Fibroblast of mammary gland (primary cell): ENCODE measurements at places on chromosomes 3 and 15.

DNA sequence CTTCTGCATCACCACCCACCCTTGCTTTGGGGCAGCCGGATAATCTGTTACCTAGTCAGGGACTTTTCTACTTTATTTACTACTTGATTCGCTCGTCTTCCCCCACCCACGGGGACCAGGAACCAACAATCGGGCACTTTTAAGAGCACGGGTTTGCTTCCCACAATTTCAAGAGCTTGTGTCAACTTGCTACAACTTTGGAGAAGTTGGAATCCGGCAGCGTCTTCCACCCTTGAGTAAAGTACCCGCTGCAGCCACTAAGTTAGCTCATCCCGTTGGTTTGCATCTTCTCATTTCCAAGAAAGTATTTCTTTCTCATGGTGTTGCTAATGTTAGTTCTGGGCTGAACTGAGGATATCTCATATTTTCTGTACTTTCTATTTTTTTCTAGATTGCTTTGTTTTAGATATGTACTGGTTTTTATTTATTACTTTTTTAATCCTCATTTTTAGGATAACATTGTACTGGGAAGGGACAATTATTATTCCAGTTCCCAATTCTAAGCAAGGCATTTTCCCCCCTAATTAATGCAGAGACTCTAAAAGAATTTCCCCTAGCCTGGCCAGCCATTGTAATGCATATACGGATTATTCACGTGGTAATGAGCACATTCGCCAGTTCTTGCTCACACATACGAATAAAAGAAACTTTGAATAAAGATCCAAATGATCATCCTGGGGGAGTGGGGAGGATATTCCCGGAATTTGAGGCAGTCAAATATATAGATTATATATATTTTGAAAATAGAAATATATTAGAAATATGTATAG, 4.0 kb downstream of the SOX2 start:
- DNase-seq, result no peak

GRCh38 chr15:42728560-42728959, 8.4 kb downstream of the CDAN1 start:
- DNase-seq, result no peak

DNA sequence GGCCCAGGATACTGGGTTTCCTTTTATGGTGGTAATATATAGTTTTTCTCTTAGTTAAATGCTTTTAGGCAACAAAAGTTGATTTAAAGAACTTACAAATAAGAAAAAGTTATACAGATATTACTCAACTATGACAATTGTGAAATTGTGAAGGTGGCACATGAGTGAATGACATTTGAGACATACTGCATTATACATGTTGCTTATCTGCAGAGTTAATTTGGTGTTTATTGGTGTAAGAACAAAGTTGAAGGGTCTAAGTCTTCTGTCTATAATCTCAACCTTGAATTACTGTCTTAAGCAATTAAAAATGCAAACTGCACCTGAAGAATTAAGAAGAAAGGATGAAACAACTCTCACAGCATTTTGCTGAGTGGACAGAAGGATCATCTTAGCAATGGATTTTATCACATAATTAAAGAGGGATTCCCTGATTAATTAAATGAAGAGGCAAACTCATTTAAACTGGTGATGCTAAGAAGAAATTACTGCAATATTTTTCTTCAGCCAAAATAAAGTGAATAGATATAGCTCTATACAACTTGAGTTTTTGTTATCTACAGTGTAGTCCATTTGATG, 298.9 kb upstream of the TGFBR2 start:
- DNase-seq, result no peak

- no peak for DNase-seq
Observed at GRCh38 chr3:112967828-112968227, 7.1 kb downstream of the CD200R1 start.

DNA sequence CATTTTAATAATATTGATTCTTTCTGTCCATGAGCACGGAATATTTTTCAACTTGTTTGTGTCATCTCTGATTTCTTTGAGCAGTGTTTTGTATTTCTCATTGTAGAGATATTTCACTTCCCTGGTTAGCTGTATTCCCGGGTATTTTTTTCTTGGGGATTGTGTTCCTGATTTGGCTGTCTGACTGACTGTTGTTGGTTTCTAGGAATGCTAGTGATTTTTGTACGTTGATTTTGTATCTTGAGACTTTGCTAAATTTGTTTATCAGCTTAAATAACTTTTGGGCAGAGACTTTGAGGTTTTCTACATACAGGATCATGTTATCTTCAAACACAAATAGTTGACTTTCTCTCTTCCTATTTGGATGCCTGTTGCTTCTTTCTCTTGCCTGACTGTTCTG, 418.8 kb upstream of the ALCAM start:
- no peak for DNase-seq

DNA sequence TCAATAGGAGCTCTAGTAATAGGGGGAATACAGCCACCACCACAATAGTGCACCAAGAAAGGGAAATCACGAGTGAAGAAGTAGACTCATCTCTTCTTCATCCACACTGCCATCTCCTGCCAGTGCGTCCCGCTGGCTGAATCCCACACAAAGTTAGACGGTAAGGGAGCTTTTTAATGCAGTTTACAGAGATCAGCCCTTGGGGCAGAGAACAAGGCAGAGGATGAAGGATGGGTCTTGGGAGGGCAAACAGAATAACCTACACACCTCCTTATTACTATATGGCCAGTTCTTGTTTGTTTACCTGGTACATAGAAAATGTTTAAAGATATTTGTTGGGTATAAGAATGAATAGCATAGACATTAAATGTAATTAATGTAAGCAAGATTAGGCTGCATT, 11.0 kb upstream of the DPH6 start:
- DNase-seq, result no peak

GRCh38 chr15:82140886-82141285, 95.1 kb upstream of the MEX3B start:
- DNase-seq, result no peak
